Fibroblast of villous mesenchyme (primary cell): ENCODE measurements at places on chromosomes 4 and X. TPM values are rescaled to one million over a fixed set of nuclear protein-coding genes. Genes with fewer than 3 reads are reported as not detected.

- no peak for DNase-seq
Observed at GRCh38 chrX:132119283-132119682, 8.5 kb downstream of the FRMD7 start.

DNA sequence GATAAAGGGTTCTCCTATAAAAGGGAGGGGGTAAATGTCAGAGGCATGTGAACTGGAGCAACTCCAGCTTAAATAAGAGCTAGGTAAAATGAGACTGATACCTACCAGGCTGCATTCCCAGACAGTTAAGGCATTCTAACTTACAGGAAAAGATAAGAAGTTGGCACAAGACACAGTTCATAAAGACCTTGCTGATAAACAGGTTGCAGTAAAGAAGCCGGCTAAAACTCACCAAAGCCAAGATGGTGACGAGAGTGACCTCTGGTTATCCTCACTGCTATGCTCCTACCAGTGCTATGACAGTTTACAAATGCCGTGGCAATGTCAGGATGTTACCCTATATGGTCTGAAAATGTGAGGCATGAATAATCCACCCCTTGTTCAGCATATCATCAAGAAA is 13.1 kb upstream of the SULT1B1 start:
- no peak for DNase-seq

GRCh38 chrX:111888600-111888999 is 12.6 kb downstream of the TRPC5OS start:
- DNase-seq: no peak

- no peak for DNase-seq
Observed at GRCh38 chr4:184235526-184235925, 17.9 kb upstream of the ENPP6 start.

The DRD5 gene
- total RNA-seq: not detected in 2 replicates

The SPATA4 gene
- total RNA-seq: 0.97 TPM in 1 of 2 replicates, not detected in the other

The SPOCK3 gene
- not detected in 2 replicates for total RNA-seq

The HMX1 gene
- not detected in 2 replicates for total RNA-seq
